Cerebellum (tissue), 4 donors: ENCODE measurements at places on chromosomes 7 and 10. TPM values are rescaled to one million over a fixed set of nuclear protein-coding genes. Genes with fewer than 3 reads are reported as not detected.

The CPEB3 gene
- 23.4 TPM for total RNA-seq

DNA sequence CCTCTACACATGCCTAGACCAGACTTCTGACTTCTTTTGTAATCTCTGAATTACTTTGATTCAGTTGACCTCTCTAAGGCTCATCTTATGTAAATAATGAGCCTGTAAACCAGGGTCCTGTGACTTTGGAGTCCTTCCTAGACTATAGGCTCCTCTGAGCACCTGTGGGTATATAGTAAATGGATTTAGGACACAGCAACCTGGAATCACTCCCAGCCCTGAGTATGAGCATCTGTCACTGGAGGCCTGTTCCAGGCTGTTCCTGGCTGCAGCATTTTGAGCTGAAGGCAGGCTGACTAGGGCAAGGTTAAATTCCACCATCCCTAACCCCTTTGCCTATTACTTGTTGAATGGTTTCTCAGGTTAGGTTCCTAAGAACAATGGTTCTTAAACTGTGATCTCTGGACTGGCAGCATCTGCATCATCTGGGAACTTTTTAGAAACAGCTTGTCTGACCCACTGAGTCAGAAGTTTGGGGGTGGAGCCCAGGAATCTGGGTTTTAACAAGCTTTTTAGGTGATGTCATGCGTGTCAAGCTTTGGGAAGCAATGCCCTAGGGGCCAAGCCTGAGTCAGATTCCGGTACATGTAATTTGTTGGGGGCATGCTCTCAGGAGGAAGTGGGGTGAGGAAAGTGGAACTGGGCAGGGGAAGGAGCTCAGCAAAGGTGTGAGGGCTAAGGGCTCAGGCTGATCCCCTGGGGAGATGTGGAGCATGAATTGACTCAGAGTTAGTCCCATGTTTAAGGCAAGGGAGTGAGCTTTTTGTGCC, 28.2 kb downstream of the MINDY4 start:
- peak; percentile 88 for DNase-seq

- no peak for DNase-seq
Measured at GRCh38 chr7:148058092-148058491, 532.5 kb upstream of the C7orf33 start.

- DNase-seq = no peak
Measured at GRCh38 chr10:7199152-7199760, 211.6 kb downstream of the SFMBT2 start.

GRCh38 chr10:46077141-46077554, 31.1 kb upstream of the MSMB start:
- DNase-seq = no peak

DNA sequence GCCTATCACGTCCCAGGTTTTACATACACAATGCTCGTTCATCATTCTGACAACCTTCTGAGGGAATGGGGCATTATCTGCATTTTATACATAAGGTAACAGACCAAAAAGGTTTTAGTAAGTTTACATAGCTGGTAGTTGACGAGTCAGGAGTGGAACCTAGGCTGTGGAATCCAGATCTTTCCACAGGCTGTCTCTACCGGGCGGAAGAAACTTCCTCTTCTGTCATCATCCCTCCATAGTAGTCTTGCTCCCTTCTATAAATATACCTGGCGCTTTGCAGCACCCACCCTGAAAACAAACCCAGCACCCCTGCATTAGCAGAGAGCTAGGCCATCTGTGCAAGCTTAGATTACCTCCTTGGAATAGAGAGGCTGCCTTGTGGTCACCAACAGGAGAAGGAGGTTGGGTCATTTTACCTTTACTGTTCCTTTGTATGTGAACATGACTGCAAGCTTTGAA, 1.3 kb downstream of the TSPAN13 start:
- peak; percentile 15 for DNase-seq

DNA sequence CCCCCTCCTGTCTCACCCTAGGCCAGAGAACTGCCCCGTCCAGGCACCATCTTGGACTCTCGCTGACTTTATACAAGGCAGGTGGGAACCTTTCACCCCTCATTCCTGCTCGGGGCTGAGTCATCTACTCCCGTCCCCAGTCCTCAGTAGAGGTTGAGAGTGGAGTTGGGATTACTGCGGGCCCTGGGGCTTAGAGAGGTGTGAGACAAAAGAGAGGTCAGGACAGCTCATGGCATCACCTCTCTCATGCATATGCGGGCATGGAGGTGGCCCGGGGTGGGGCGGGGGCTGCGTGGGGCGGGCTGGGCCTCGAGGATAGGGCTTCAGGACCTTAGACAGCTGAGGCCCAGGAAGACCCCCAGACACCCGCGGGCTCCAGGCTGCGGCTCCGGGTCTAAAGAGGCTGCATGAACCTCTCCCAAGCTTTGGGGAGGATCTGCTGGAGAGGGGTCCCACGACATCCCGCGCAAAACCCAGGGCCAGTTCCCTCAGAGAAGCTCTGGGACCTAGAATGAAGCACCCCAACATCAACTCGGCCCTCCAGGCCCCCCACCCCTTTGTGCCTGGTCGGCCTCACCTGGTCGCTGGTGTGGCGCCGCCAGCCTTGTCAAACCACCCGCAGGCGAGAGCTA, 317 bp downstream of the PDZD7 start:
- no peak for DNase-seq

- DNase-seq = no peak
Measured at GRCh38 chr7:24578052-24578451, 4.8 kb downstream of the PALS2 start.

DNA sequence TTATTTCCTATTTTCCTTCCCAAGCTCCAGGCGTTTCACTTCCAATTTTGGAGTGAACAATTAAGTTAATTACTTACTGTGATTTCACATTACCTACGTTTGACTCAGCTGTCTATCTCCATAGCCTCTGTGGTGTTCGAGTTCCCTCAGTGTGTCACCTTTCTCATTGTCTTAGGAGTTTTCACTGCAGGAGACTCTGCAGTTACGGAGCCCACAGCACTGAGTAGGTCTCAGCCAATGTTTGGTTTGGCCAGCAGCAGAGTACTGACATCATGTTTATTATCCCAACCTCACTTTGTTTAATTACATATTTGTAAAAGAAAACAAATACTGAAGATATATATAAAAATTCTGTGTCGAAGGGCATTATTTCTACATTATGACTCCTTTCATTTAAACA, 1123.9 kb downstream of the CNTNAP2 start:
- no peak for DNase-seq

The MYH16 gene
- total RNA-seq = not detected

The MRC1 gene
- total RNA-seq = 5.5 TPM

DNA sequence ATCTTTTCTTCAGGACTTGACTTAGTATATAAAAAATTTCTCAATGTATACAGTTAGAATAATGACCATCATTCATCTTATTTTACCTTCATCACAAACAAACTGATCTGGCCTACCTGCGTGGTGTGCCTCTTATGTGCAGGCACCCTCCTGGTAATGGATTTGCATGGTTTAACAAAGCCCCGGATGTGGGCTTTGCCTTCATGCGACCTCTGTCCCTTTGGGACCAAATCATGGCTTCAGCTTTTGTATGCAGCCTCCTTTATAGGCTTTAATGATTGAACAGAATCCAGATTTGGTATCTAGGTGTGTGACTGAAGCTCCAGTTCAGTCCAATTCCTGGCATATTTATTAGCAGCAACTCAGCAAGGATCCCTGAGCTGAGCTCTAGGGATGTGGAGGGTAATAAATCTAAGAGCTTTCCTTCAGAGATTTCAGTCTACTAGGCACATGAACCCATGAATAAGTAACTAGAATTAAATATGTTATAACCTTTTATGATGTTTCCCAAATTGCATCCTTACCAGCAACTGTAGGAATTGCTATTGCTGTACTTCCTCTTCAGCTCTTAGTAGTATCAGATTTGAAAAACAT, 256.9 kb downstream of the ABCA13 start:
- DNase-seq = no peak

GRCh38 chr10:116253716-116254115, 19.3 kb downstream of the GFRA1 start:
- no peak for DNase-seq

GRCh38 chr10:19929506-19930140, 113.4 kb downstream of the PLXDC2 start:
- no peak for DNase-seq

GRCh38 chr7:77543910-77544309, 6.8 kb downstream of the PTPN12 start:
- no peak for DNase-seq

The FKBP6 gene
- total RNA-seq = not detected

GRCh38 chr7:82012453-82012852, 242.6 kb upstream of the HGF start:
- no peak for DNase-seq

The MINPP1 gene
- total RNA-seq = 20.8 TPM

GRCh38 chr10:132856869-132857524, 71.0 kb upstream of the NKX6-2 start:
- DNase-seq = no peak

GRCh38 chr7:99997545-99998137, 17.8 kb upstream of the ZKSCAN1 start:
- peak; percentile 64 for DNase-seq

The CYP2C9 gene
- total RNA-seq = not detected

The TLX1 gene
- not detected for total RNA-seq

The STK31 gene
- total RNA-seq = 1.5 TPM

DNA sequence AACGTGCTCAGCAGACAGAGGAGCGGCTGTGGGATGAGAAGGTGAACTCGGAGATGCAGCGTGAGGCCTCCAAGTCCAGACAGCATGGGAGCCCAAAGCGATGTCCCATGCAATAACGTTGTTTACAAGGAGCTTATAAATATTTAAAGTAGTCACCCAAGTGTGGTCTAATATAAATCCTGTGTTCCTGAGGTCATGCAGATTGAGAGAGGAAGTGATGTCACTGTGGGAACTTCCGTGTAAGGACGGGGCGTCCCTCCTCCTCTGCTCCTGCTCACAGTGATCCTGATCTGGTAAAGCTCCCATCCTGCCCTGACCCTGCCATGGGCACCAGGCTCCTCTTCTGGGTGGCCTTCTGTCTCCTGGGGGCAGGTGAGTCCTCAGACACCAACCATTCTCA, 94.7 kb upstream of the PRSS58 start:
- no peak for DNase-seq

DNA sequence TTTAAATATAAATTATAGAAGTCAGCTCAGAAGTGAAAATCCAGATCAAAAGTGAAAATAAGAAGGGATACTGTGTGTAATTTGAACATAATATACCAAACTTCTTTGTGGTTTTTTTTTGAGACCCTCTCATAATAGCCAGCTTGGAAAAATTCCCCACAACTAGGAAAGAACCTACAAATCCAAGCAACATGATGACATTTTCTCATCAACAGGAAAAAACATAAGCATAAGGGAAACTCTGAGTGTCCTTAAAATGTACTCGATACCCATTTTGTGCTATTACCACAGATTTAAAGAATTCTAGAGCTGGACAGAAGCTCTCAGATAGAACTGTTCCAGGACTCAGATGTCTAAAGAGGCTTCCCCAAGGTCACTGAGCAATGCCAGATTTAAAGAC, 214.8 kb upstream of the KLF14 start:
- no peak for DNase-seq

The SPDYE2B gene
- not detected for total RNA-seq

- DNase-seq = no peak
Measured at GRCh38 chr10:109433434-109433833, 489.9 kb downstream of the XPNPEP1 start.

DNA sequence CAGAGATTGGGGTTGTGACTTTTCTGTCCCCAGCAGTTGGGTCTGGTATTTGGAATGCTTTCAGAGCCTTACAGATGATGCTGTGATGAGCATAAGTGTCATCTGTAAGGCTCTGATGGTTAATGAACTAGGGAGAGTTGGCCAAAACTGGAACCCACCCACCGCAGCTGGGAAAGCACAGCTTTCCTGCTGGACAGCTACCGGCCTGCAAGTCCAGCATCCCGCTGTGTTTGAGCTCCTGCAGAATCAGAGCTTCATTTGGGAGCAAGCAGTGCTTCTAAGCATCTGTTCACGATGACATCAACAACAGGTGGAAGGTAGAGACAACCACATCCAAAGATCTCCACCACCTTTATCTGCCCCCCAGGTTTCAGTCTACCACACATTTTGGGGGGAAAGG, 11.7 kb downstream of the UCN3 start:
- no peak for DNase-seq

GRCh38 chr10:26681076-26681475, 16.4 kb upstream of the PDSS1 start:
- DNase-seq = no peak

The GRID2IP gene
- 3.5 TPM for total RNA-seq

DNA sequence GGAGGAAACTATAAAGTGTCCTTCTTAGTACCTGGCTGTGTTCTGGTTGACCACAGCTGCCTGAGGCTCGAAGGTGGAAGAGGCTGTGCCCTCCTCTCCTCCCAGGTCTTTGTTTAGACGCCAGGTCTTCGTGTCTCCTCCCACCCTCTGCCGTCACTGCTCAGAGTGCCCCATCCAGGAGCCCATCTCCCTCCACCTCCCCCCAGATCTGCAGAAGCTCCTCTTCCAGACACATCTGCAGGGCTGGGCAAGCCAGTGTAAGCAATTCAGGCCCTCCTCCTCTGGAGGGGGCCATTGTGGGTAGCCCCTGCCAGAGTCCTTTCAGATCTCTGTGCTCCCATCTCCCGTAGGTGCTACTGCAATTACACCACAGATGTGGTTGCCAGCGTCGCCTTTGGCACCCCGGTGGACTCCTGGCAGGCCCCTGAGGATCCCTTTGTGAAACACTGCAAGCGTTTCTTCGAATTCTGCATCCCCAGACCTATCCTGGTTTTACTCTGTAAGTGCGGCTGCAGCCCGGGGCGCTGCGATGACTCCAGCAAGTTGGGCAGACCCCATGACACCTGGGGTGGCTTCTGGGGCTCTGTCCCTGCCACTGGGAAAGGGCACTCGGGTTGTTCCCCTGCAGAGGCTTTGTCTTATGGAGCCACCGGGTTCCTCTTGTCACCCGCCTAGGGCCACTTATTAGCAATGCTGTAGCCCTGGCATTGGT, 107.5 kb downstream of the PARP12 start:
- no peak for DNase-seq

GRCh38 chr10:34049469-34049868, 715.0 kb upstream of the NRP1 start:
- DNase-seq = no peak

DNA sequence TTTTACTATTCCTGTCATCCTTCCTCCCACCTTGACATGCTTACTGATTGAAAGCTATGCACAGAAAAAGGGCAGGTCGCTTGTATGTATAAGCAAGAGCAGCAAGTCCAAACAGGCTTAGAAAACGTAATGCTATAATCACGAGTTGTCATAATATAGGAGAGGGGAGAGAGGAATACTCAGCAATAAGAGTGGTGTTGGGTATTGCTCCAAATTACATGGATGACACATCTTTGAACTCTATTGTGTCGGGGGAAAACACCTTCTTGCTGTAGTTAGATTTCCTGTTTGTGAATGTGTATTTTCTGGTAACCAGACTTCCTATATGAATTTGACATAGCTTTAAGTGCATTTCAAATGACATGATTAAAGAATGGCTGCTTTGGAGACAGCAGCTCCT, 7.5 kb downstream of the MET start:
- DNase-seq = no peak

GRCh38 chr7:82051601-82052000, 281.8 kb upstream of the HGF start:
- no peak for DNase-seq
